Lower lobe of right lung (tissue), 2 donors: ENCODE measurements at places on chromosomes 12 and 14. TPM values are rescaled to one million over a fixed set of nuclear protein-coding genes. Genes with fewer than 3 reads are reported as not detected.
A peak's percentile ranks its signal among the peaks of the same experiment; 100 is the strongest.

The TPPP2 gene
- not detected for total RNA-seq

The MGST1 gene
- total RNA-seq = 341 TPM

The NAV3 gene
- total RNA-seq = 8.7 TPM

The IRAK3 gene
- total RNA-seq = 50.7 TPM

The CD69 gene
- 11.4 TPM for total RNA-seq

- no peak for DNase-seq
Measured at GRCh38 chr12:80589077-80589476, 118.4 kb upstream of the MYF6 start.

GRCh38 chr14:91858536-91859275, 8.6 kb downstream of the TC2N start:
- DNase-seq = no peak

GRCh38 chr12:114257687-114258086, 148.3 kb downstream of the TBX5 start:
- DNase-seq = no peak

GRCh38 chr12:131011165-131012079, 57.7 kb downstream of the ADGRD1 start:
- DNase-seq = peak; percentile 41

DNA sequence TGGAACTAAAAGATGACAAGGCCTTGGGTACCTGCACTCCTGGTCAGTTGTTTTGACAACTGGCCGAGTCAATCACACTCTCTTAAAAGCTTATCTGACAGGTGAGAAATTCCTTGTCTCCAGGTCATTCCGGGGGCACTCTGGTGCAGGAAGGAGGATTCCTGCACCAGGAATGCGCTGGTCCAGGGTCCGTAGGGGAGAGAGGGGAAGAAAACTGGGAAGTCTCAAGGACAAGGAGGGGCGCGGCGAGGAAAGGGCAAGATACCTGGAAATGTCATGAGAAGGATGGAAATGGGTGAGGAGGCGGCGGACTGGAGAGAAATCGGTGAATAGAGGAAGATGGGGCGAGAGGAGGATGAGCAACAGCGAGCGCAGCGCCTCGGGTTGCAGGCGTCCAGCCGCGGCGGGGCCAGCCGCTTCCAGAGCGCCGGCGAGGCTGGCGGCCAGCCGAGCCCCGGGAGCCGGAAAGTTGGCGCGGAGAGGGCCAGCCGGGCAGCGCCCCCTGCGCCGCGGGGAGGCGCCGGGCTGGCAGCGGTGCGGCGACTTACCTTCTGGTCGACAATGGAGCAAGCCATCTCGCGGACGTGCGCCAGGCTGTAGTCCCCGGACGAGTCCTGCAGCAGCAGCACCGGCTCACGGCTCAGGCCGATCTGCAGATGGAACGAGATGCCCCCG, 809 bp downstream of the PRKD1 start:
- DNase-seq = peak; percentile 66

- DNase-seq = peak; percentile 52
Measured at GRCh38 chr12:40152783-40153383, 47.0 kb upstream of the SLC2A13 start.

DNA sequence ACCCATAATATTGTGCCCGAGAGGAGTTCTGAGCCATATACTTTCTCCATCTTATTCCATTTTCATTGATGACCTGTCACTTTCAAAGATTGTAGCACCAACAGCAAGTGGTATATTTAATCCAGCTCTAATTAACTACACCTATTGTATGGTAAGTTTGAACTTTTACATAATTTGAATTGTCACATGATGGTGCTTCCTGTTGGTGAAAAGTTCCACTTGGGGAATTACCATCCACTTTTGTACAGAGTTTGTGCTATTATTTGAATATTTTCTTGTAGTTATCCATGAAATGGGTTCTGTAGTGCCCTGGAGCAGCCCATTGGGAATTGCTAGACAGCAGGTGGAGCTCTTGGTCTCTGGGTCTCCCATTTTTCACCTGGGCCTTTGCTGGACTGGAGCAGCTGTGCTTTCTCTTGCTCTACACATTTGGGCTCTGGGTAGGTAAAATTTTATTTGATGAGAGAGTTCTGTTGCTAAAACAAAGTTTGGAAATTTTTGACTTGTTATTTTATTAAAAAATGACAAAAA, 3.0 kb downstream of the SMCO3 start:
- DNase-seq = no peak

- DNase-seq = no peak
Measured at GRCh38 chr12:102421802-102422583, 58.4 kb downstream of the IGF1 start.

GRCh38 chr12:45351921-45352670, 136.2 kb downstream of the ANO6 start:
- no peak for DNase-seq
